ENCODE measurements at places on chromosomes 7 and 10. TPM values are rescaled to one million over a fixed set of nuclear protein-coding genes. Genes with fewer than 3 reads are reported as not detected.
A peak's percentile ranks its signal among the peaks of the same experiment; 100 is the strongest.

- peak; percentile 90 for DNase-seq
These were observed at the start of gene MDFIC for GRCh38 chr7:114922026-114922651. TSS of gene MDFIC (plus strand) at chr7:114922094. CDS start at chr7:114923034, 940 bp downstream.

DNA sequence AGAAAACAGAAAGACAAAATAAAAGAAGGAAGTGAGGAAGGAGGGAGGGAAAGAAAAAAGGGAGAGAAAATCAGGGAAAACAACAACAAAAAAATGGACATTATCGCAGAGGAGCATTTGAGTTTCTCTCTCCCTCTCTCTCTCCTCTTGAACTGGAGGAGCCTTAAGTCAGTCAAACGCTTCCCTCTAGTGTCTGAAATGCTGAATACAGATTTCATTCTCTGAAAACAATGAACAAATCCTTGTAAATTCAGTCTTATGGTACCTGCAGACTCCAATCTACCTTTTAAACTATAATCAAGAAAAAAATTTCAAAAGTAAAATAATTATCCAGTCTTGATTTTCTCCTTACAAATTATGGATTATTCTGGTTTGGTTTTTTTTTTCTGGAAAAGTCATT, 89.2 kb upstream of the PFKP start:
- no peak for DNase-seq

GPC2 gene
- 0.81 TPM for total RNA-seq

NPTX2 gene
- 1.8 TPM for total RNA-seq

- DNase-seq = no peak
These were observed 19.1 kb upstream of the SOSTDC1 start for GRCh38 chr7:16484453-16485158.

DGKB gene
- total RNA-seq = 0.32 TPM

GRCh38 chr7:158707610-158708009, 3.0 kb upstream of the NCAPG2 start:
- DNase-seq = no peak

GRCh38 chr7:75858410-75858809, 20.4 kb upstream of the RHBDD2 start:
- DNase-seq = no peak

DNA sequence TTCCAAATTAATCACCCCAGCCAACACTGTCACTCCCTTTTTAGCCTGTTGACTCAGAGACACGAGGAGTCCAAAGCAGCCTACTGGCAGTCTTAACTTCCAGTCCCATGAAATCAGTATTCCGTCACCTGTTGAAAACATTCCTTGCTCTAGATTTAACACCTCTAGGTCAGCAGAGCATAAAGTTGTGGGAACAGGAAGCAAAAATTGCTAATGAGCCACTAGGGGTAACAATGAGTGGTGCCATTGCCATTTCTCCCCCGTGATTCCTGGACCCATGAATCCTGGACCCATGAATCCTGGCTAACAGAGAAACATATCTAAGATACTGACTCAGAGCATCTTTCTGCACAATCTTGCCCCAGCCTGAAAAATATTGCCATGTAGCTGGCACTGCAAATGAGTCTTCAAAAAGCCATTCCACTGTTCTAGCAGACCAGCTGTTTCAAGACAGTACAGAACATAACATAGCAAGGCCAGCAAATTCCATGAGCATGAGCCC, 252.7 kb upstream of the PTER start:
- DNase-seq = no peak

OPN4 gene
- total RNA-seq = not detected

SFXN3 gene
- 79.5 TPM for total RNA-seq

- no peak for DNase-seq
These were observed 4.6 kb downstream of the AGFG2 start for GRCh38 chr7:100543586-100543985.
